Activated naive CD8-positive, alpha-beta T cell treated with anti-CD3 and anti-CD28 coated beads, Interleukin-2, amount 10 ng/mL, durations not matched to agents 7 days and 5 days (primary cell): ENCODE measurements at places on chromosomes 4 and X. TPM values are rescaled to one million over a fixed set of nuclear protein-coding genes. Genes with fewer than 3 reads are reported as not detected.

DNA sequence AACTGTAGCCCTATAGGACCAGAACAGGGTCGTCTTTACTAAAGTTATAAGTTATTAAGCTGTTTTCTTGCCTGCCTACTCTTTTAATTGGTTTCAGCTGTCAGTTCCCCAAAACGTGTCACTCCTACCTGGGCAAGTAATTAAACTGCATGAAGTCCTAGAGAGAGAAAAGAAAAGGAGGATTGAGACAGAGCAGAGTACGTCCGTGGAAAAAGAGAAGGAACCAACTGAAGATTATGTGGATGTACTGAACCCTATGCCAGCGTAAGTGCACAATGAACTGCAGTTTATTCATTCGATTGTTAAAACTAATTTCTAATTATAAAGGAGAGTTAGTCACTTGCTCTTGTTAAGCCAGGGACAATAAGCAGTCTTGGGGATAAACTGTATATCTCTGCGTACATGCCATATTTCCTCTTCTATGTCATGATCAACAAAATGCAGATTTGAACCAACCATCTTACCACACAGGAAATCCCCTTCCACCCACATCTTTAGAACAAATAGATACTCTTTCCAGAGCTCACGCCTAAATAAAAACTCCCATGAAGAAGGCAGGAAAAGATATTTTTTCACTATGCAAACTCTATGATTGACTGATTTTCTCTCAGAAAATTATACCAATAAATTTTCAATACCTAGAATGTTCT, 22.8 kb downstream of the STAP1 start:
- peak overlapping the region; percentile 64 for H3K4me3 ChIP-seq
- H3K4me1 ChIP-seq: peaks cover 18% of the 10 kb centered on the region
- DNase-seq: no peak

GRCh38 chr4:158836002-158836369, 67.2 kb downstream of the FNIP2 start:
- peaks cover 34% of the 10 kb centered on the region for H3K36me3 ChIP-seq
- no peak overlapping the region for H3K4me3 ChIP-seq
- no peak for DNase-seq
- H3K27me3 ChIP-seq: no peaks in the 10 kb centered on the region
- peaks cover 3% of the 10 kb centered on the region for H3K4me1 ChIP-seq

DNA sequence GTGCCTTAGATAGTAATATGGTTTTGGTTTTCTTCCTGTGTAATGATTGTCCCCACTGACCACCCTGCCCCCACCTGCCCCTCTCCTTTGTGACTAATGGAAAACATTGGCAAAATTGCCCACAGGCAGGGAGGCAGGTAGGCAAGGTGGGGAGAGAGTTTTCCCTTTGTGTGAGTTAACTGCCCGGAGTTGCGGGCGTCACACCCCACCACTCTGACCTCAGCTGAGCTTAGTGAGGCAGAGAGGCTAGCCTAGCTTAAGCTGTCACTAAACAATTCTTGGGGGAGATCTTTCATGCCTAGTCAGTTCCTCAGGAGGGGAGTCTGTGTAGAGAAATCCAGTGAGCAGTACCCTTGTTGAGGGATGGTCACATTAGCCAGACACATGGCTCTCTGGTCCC, 245.3 kb downstream of the BCOR start:
- H3K4me1 ChIP-seq: peaks cover 40% of the 10 kb centered on the region
- peaks cover 9% of the 10 kb centered on the region for H3K36me3 ChIP-seq
- no peaks in the 10 kb centered on the region for H3K27me3 ChIP-seq
- no peak overlapping the region for H3K27ac ChIP-seq

- H3K27ac ChIP-seq: no peak overlapping the region
- no peak overlapping the region for H3K4me3 ChIP-seq
- H3K27me3 ChIP-seq: no peaks in the 10 kb centered on the region
- H3K36me3 ChIP-seq: no peaks in the 10 kb centered on the region
- no peak for DNase-seq
These were observed 36.4 kb downstream of the DCLK2 start for GRCh38 chr4:150114641-150115040.

DNA sequence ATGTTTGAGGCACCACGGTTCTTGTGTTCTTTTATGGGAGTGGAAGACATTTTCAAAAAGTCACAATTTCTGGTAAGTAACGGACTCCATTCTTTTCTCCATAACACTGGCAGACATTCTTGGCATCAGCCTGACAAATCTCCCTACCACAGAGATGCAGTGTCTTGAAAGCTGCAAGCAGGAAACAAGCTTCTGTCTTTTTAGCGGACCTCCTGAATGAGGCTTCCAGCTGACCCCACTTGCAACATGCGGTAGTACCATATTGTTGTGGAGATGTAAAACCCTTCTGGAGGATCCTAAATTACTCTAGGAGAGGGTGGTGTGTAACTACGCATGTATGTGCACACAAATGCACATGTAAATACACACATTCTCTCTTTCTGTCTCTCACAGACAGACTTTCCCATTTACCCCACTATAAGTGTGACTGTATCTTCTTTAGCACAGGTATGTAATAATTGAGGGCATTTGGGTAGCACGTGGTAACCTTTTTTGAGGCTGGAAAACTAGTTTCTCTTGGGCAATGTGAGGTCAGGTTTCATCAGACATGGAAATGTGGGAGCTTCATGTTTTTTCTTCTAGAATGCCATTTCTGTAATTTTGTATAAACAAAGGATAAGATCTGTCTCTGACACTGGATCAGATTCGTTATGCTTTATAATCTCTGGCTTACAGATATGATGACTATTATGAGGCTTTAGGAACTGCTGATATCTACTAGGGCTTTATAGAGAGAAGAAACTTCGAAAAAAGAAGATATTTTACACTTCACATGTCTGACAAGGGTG, 130.1 kb downstream of the MGST2 start:
- H3K27ac ChIP-seq: no peak overlapping the region
- no peak for DNase-seq
- no peak overlapping the region for H3K4me3 ChIP-seq
- H3K27me3 ChIP-seq: peaks cover 2% of the 10 kb centered on the region
- peaks cover 18% of the 10 kb centered on the region for H3K4me1 ChIP-seq

The TBC1D9 gene
- total RNA-seq: 0.11 TPM

The PABPC1L2A gene
- not detected for total RNA-seq

DNA sequence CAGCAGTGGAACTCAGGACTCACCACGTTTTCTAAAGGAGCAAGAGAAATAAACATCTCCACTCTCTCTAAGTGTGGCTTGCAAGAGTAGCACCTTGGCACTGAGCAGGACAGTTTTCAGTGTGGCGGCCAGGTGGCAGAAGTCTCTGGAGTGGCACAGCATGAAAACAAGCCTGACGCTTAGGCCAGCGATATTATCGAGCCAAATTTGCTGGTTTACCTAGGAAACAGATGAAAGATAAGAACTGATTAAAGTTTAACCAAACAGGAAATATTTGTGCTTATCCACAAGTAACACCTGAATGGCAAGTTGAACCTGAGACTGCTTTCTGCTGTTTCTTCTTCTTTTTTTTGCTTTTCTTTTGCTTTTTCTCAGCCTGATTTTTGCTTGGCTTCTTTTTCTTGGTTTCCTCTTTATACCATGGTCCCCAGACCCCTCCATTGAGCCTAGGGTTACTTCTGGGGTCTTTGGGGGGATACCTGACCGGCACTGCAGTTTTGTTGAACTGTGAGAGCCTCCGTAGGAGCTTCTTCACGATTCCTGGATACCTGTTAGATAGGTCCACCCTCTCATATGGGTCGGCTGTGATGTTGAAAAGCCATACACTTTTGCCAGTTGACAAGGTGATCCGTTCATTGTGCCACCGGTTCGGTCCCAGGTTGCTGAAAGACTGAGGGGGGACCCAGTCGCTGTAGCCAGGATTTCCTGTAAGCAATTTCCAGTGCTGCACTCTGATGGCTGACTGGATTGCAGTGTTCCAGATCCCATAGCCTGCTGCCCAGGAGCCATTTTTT, 77.3 kb downstream of the ARSJ start:
- DNase-seq: peak; percentile 53
- peak overlapping the region; percentile 57 for H3K27ac ChIP-seq
- H3K36me3 ChIP-seq: peaks cover 2% of the 10 kb centered on the region
- H3K4me1 ChIP-seq: peaks cover 38% of the 10 kb centered on the region
- H3K4me3 ChIP-seq: peak overlapping the region; percentile 51
- no peaks in the 10 kb centered on the region for H3K27me3 ChIP-seq

The RASL11B gene
- 0.17 TPM for total RNA-seq

GRCh38 chrX:51144828-51145442, 187.7 kb upstream of the NUDT10 start:
- H3K4me1 ChIP-seq: no peaks in the 10 kb centered on the region
- no peak overlapping the region for H3K27ac ChIP-seq
- no peak overlapping the region for H3K4me3 ChIP-seq
- peaks cover 10% of the 10 kb centered on the region for H3K27me3 ChIP-seq

GRCh38 chr4:124913237-124913636, 200.7 kb upstream of the ANKRD50 start:
- no peaks in the 10 kb centered on the region for H3K4me1 ChIP-seq
- no peaks in the 10 kb centered on the region for H3K27me3 ChIP-seq
- no peaks in the 10 kb centered on the region for H3K36me3 ChIP-seq
- H3K4me3 ChIP-seq: no peak overlapping the region
- H3K27ac ChIP-seq: no peak overlapping the region

The NDUFC1 gene
- 34.6 TPM for total RNA-seq
